ENCODE measurements at places on chromosomes 2 and 18.

DNA sequence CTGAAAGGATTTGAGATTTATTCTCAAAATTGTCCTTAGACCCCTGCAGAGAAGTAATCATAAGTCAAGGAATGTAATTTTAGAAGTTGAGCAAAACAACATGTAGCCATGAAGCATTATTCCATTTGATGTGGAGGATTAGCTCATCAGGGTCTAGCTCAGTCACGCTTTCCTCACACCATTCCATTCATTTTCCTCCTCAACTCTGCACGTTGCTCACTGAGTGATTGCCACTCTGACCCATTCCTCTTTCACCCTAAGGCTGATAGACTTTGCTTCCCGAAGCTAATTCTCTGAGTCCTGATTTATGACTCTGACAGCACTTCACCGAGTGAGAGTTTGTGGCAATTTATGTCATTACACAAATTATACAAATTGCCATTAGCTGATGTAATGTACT, 820.6 kb upstream of the PIK3C3 start:
- DNase-seq, result no peak

GRCh38 chr2:189137519-189137918, 42.0 kb downstream of the COL5A2 start:
- no peak for DNase-seq

DNA sequence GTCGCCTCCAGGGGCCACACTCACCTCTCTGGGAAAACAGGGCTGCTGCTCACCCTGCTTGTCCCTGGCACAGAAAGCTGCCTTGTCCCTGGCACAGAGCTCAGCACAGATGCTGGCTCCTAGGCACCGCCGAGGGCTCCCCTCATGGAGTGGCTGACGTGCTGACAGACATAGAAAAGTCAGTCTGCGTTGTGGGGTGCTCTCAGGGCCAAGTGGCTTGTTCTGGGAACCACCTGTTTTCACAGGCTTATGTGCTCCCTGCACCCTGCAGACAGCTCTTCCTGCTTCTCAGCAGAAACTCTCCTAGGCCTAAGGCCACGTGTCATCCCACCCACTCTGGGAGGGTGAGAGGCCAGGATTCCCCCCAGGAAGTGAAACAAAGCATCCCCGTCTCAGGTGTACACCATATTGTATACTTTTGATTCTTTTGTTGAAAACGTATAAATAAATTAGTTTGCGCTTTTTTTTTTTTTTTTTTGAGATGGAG, 84.7 kb upstream of the TMEM200C start:
- DNase-seq, result no peak

DNA sequence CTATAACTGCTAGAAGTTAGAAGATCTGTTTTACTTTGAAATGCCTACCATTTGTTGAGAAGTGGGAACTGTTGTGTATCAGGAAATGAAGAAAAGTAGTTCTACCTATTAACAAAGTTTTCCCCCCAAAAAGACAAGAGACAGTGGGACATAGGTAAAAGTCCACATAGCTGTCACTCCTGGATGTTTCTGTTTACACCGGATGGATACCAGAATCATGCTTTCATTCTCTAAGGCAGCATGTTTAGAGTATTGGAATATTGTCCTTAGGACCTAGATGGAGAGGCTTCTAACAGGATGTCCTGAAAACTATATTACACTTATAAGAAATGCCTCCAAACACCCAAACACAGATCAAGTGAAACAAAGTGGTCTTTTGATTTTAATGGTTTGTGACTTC, 143.1 kb downstream of the MCFD2 start:
- no peak for DNase-seq

DNA sequence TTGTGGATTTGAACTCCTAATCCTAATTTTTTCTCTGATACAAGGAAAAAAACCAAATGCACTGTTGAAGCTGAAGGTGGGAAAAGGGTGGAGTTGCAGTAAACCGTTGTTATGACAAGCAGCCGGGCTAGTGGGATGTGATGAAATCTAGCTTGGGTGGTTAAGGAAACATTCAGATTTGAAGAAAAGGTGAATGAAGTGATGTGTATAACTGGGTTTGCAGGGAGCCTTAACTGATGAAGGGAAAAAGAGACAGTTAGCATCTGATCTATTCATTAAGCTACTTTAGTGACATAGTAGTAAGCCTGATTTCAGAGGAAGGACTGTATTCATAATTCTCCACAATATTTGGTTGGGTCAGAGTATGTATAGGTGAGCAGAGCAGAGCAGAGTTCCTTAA, 3.5 kb downstream of the EML6 start:
- no peak for DNase-seq

GRCh38 chr2:32427672-32428610, 71.1 kb downstream of the BIRC6 start:
- DNase-seq, result no peak

DNA sequence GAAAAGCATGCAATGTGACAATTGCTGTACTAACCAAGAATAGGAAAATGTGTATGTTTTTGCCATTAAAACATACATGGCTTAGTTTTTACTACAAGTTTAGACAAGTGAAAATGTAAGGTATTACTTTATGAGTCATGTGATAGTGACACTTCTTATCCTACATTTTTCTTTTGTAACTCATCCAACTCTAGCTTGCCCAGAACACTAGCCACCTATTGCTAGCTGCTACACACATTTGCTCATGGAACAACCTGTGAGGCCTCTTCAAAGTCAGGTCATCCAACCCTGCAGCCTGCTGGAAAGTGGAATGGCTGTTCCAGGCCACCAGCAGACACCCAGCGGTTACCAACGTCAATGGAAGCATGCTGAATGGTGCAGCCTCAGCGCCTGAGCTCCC, 1043.9 kb downstream of the TMEM182 start:
- DNase-seq, result peak; percentile 48

DNA sequence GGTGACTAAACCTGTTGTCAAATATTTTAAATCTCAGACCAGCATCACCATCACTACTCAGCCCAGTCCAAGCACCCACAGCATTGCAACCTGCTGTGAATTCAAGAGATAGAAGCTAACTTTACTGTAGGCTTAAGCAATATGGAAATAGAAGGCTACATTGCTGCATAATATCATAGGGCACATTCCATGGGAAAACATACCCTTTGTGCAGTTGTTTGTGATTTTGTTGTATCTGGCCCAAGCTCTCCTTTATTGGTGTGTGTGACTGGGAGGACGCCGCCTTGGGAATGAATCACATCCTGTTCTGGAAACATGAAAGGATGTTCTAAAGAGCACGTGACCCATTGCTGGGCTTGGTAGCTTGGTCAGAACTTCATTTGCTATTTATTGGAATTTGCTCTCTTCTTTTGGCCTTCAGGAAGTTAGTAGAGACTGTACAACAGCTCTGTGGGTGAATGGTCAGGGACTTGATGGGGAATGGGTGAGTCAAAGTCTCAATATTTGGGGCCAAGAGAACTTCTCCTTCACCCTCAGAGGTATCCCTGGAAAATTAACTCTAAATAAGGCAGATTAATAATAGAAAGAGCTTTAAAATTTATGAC, 106.8 kb upstream of the SERPINE2 start:
- peak; percentile 60 for DNase-seq

- DNase-seq, result peak; percentile 20
These were observed 2.3 kb downstream of the MEIS1 start for GRCh38 chr2:66437109-66437690.

DNA sequence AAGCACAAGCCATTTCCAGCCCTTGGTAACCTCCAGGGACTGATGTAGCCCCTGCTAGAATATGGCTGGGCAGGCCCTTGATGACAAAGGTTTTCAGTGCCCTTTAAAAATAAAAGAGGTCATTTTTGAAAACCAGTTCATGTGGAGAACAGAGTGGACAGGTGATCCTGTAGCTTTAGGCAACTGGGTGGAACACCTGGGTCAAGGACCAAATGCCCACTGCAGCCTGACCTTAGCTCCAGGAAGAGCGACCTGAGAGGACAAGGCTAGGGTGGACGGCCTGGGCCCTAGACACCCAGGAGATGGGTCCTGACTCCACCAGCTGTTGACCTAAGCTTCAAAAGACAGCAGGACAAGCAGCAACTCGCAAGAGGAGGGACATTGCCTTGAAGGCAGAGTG, 116.6 kb downstream of the LIPG start:
- DNase-seq, result no peak

- DNase-seq, result no peak
These were observed 798.5 kb downstream of the TRIB2 start for GRCh38 chr2:13515254-13515653.

- DNase-seq, result no peak
These were observed 19.4 kb upstream of the RMND5A start for GRCh38 chr2:86700690-86701089.

- DNase-seq, result no peak
These were observed 139.6 kb downstream of the TWIST2 start for GRCh38 chr2:238987352-238987981.

GRCh38 chr2:101474731-101475384, at the start of gene RFX8:
TSS of gene RFX8 (minus strand) at chr2:101475112. CDS start at chr2:101466848, 8,264 bp downstream.
- no peak for DNase-seq

DNA sequence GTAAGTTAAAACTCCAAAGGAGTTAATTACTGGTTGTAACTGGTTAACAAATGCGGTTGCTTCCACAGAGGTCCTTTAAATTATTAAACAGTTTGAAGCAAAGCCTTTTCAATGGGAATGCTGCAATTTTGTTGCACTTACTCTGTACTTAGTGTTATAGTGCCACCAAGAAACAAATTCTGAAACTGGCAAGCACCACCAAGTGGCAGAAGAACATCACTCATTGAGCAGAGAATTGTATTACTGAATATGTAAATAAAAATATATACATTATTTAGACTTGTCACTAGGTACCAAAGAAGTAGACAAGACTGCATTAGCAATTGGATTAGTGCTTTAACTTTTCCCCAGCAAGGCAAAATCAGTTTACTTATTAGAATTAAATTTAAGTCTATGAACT, 2.6 kb upstream of the TMEFF2 start:
- peak; percentile 13 for DNase-seq

GRCh38 chr2:164754157-164755093, 87.2 kb downstream of the COBLL1 start:
- no peak for DNase-seq

GRCh38 chr2:96881349-96882195, 11.7 kb upstream of the SEMA4C start:
- no peak for DNase-seq

- no peak for DNase-seq
These were observed 93.2 kb downstream of the KCNS3 start for GRCh38 chr2:17971531-17972125.

DNA sequence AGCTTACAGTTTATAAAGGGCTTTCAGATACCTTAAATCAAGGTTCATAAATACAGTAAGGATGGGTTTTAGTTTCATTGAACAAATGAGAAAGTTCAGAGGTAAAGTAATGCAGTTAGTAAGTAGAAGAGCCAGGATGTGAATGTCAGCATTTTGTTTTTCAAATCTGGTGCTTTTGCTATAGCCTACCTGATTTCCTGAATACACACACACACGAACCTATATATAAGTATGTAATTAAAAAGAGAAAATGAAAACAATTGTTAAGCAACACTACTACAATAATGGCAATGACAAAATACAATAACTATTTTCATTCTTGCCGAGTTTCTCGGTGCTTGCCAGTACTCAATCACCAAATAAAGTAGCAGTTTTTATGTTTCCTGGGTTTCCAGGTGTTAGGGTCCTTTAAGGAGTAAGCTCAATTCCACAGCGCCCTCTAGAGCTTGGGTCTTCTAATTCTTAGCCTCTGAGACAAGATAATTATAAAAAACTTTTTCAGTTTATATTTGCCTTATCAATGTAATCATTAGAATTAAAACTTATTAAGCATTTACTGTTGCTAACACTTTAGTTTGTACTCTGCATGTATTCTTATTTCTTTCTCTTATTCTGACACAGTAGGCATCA, 512.9 kb upstream of the ACVR2A start:
- peak; percentile 21 for DNase-seq

GRCh38 chr2:224025874-224026273, 13.2 kb downstream of the SERPINE2 start:
- DNase-seq, result no peak

- DNase-seq, result no peak
These were observed 44.8 kb upstream of the KDM3A start for GRCh38 chr2:86396291-86396785.

DNA sequence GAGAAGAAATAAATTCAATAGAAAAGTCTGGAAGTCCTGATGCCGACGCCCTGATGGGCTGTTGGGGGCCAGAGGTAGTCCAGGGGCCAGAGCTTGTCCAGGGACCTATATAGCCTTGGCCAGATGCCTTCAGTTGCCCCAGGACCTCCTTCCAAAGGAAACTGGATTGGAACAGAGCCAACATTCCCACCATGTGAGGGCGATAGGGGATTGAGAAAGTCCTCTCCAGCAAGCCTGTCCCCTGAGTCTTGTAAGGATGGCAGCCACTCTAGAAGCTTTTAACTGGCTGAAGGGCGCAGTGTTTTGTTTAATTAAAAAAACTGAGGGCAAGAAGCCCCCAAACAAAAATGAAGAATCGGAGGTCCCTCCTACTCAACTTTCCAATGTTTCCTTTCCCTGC, 54.9 kb upstream of the CDCA7 start:
- no peak for DNase-seq

GRCh38 chr2:103808814-103809213, 1045.1 kb upstream of the POU3F3 start:
- DNase-seq, result no peak

- no peak for DNase-seq
These were observed 1195.9 kb upstream of the CHAC2 start for GRCh38 chr2:52571380-52572347.

DNA sequence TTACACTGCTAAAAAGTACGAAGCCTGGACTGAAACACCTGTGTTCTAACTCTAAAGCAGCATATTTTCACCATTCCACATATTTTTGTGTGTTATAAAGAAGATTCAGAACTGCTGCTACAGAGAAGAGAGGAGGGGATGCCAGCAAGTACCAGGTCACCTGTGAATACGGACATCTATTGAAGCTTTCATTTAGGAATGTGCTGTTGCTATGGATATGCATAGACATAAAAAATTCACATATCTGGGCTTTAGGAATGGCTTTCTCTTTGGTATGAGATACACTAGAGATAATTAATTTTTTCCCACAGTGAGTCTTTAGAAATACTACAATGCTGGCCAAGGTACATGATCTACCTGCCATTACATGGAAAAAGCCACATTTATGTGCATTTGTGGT, 238.5 kb downstream of the WDR7 start:
- DNase-seq, result no peak

- peak; percentile 6 for DNase-seq
These were observed 150.9 kb downstream of the CD8B2 start for GRCh38 chr2:106638043-106638442.

- peak; percentile 34 for DNase-seq
These were observed 152.6 kb upstream of the TTC39C start for GRCh38 chr18:23861805-23862470.

DNA sequence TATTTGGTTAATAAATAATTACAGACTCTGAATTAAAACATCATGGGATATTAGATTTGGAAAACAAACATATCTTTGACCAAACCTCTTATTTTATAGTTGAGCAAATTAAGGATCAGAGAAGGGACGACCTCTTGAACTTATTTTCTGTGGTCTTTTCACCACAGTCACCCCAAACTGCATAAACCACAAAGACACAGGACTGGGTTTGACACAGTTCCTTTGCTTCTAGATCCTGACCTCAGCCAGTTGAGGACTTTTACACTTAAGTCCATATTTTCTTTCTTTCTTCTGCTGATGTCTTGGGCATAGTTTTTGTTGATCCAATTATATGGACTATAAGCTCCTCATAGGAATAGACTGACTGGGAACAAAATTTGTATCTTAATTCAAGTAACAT, 234.0 kb upstream of the SLC14A2 start:
- no peak for DNase-seq

GRCh38 chr2:24912986-24913385, 7.1 kb downstream of the ADCY3 start:
- DNase-seq, result no peak

Measured in RWPE1 (cell line).